GM23338 (cell line): ENCODE measurements at places on chromosomes 16 and 17.
A peak's percentile ranks its signal among the peaks of the same experiment; 100 is the strongest.

GRCh38 chr16:50408001-50408561 is 39.3 kb upstream of the BRD7 start:
- no peak for DNase-seq
- H3K4me3 ChIP-seq, result no peak overlapping the region
- H3K36me3 ChIP-seq, result no peaks in the 10 kb centered on the region
- no peak overlapping the region for H3K27ac ChIP-seq

DNA sequence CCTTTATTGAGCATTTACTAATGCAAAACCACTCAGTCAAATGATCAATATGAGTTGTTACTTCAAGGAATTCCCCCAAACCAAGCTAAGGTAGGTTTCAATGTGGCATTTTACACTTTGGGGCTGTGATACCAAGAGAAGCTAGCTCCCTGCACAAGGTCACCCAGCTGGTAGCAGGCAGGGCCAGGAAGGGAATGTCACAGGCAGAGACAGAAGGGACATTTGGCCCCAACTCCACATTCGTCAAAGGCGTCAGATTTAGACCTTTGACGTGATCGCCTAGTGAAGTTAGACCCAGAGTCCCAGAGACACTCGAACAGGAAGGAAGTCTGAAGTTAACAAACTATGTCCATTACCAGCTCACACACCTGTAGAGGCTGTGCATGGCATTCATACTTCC is 5.5 kb upstream of the SMG1 start:
- no peak overlapping the region for H3K4me3 ChIP-seq
- H3K36me3 ChIP-seq, result no peaks in the 10 kb centered on the region
- H3K4me1 ChIP-seq, result no peaks in the 10 kb centered on the region
- H3K27ac ChIP-seq, result no peak overlapping the region
- no peaks in the 10 kb centered on the region for H3K27me3 ChIP-seq

DNA sequence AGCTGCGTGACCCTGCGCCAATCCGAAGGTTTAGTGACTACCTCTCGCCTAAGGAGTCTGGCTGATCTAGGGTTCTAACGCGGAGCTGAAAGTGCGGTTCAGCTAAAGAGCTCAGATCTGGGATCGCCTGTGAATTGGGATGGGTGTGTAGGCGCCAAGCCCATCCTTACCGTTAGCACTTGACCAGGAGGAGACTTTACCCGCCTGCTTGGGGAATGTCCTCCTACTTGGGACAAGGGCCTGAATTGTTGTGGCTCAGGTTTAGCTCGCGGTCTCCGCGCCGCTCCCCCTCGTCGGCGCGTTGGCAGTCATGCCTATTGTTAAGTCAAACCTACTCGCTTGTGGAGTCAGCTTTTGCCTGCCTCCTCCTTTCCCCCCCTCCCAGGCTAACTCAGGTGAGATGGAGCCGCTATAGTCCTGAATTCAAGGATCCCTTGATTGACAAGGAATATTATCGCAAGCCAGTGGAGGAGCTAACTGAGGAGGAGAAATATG is 480 bp downstream of the MRPS7 start:
- H3K4me3 ChIP-seq, result peak overlapping the region; percentile 98
- DNase-seq, result peak; percentile 59
- peaks cover 9% of the 10 kb centered on the region for H3K4me1 ChIP-seq
- peak overlapping the region; percentile 98 for H3K27ac ChIP-seq

- no peak overlapping the region for H3K4me3 ChIP-seq
- no peak for DNase-seq
- H3K4me1 ChIP-seq, result peaks cover 26% of the 10 kb centered on the region
- peak overlapping the region; percentile 58; the same call in 1 of the 2 replicates for H3K27ac ChIP-seq
Observed at GRCh38 chr17:62059414-62059813, 5.7 kb downstream of the MED13 start.

DNA sequence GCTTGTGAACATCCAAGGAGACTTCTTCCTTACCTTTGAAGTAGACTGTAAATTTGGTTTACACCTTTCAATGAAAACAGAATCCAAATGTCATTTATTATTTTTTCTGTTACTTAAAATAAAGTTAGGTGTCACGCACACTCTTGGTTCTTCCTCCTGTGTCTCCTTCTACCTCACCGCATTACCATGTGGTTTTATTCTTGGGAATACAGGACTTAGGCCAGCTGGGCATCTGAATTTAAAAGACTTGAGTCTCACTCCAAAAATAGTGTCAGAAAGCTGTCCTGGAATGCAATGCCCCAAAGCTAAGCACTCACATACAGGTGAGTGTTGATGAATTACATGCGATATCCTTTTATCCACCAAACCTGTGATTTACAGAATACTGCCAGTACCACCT is 66.4 kb downstream of the MAF start:
- no peaks in the 10 kb centered on the region for H3K27me3 ChIP-seq
- no peak overlapping the region for H3K27ac ChIP-seq
- DNase-seq, result no peak
- no peak overlapping the region for H3K4me3 ChIP-seq

GRCh38 chr16:1823821-1824220 is 2.8 kb downstream of the HAGH start:
- H3K4me3 ChIP-seq, result no peak overlapping the region
- peaks cover 12% of the 10 kb centered on the region for H3K4me1 ChIP-seq
- no peaks in the 10 kb centered on the region for H3K36me3 ChIP-seq
- H3K27ac ChIP-seq, result no peak overlapping the region
- no peaks in the 10 kb centered on the region for H3K27me3 ChIP-seq

DNA sequence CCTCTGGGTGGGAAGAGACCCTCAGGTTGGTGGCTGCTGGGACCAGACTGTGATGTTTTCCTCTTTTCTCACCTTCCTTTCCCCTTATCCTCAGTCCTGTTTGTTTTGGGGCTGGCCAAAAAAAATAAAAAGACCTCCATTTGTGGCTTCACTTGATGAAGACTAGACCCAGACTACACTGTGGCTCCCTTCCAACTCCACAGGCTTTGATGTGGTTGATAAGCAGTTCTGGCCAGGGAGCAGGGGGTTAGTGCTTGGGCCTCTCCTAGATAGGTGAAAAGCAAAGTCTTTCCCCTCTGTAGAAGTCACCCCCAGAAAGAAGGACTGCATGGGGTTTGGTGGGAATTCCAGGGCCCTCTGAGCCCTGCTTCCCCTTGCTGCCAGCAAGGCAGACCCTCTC is 11.2 kb upstream of the ADAM11 start:
- H3K4me1 ChIP-seq, result no peaks in the 10 kb centered on the region; the same call in 1 of the 2 replicates
- H3K27ac ChIP-seq, result no peak overlapping the region
- H3K4me3 ChIP-seq, result no peak overlapping the region
- DNase-seq, result no peak
- H3K36me3 ChIP-seq, result no peaks in the 10 kb centered on the region
- no peaks in the 10 kb centered on the region for H3K27me3 ChIP-seq

DNA sequence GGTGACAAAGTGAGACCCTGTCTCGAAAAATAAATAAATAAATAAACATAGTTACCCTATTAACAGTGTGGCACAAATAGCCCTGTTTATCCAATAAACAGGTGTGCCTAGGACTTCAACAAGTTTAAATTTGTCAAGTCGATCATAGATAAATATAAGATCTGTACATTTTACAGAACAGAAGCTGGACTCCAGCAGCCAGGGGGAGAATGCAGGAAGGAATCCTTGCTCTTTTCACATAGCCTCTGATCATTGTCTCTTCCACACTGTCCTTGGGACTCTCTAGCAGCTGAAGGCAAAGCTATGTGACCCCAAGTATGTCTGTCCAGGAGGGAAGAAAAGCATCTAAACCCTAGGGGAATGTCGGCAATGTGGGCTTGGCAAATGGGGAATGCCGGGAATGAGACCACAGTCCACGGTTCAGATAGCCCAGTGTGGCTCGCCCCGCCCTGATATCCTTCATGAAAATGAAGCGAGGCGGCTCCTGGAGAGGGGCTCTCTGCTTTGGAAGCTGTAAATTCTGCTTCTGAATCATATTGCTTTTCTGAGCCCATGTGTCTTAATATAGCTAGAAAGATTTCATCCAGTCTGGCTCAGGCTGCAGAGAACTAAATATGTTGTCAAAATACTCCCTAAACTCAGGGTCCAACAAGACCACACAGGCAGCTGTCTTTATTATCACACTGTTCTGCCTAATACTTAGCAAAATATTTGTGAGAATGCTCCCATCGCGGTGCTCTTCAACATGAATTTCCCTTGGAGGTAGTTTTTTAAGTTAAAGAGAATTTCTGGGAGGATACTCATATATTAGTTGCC is 24.9 kb upstream of the GRB2 start:
- DNase-seq, result peak; percentile 87
- peak overlapping the region; percentile 72 for H3K27ac ChIP-seq
- H3K27me3 ChIP-seq, result no peaks in the 10 kb centered on the region
- H3K4me3 ChIP-seq, result no peak overlapping the region

- no peak for DNase-seq
- H3K36me3 ChIP-seq, result peaks cover 4% of the 10 kb centered on the region; the same call in 1 of the 2 replicates
- H3K27me3 ChIP-seq, result no peaks in the 10 kb centered on the region
- H3K27ac ChIP-seq, result no peak overlapping the region
Observed at GRCh38 chr16:70399381-70399780, 39.5 kb downstream of the ST3GAL2 start.

DNA sequence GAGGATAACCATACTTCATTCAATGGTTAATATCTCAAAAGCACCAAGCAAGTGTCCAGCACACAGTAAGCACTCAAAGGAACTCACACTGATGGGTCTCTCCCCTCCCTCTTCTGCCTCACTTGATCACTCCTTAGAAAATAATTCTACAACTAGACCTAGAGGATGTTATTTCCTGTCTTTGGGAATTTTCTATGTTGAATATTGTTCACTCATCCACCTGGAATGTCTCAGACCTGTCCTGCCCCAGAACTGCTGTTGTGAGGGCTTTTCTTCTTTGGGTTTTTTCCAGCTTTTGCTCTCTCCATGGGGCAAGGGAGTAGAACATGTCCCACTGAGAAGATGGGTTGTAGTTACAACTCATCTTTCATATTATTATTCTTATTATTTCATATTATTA is 25.3 kb downstream of the NXPH3 start:
- no peaks in the 10 kb centered on the region for H3K27me3 ChIP-seq
- no peaks in the 10 kb centered on the region for H3K4me1 ChIP-seq
- no peak overlapping the region for H3K27ac ChIP-seq
- DNase-seq, result no peak
- H3K4me3 ChIP-seq, result no peak overlapping the region

GRCh38 chr17:17739388-17740066 is 58.3 kb downstream of the RAI1 start:
- no peaks in the 10 kb centered on the region for H3K36me3 ChIP-seq
- H3K4me3 ChIP-seq, result no peak overlapping the region
- H3K27ac ChIP-seq, result no peak overlapping the region
- 0 out of 2 replicates have a peak, but pooled peaks cover 8% of the 10 kb centered on the region for H3K27me3 ChIP-seq

DNA sequence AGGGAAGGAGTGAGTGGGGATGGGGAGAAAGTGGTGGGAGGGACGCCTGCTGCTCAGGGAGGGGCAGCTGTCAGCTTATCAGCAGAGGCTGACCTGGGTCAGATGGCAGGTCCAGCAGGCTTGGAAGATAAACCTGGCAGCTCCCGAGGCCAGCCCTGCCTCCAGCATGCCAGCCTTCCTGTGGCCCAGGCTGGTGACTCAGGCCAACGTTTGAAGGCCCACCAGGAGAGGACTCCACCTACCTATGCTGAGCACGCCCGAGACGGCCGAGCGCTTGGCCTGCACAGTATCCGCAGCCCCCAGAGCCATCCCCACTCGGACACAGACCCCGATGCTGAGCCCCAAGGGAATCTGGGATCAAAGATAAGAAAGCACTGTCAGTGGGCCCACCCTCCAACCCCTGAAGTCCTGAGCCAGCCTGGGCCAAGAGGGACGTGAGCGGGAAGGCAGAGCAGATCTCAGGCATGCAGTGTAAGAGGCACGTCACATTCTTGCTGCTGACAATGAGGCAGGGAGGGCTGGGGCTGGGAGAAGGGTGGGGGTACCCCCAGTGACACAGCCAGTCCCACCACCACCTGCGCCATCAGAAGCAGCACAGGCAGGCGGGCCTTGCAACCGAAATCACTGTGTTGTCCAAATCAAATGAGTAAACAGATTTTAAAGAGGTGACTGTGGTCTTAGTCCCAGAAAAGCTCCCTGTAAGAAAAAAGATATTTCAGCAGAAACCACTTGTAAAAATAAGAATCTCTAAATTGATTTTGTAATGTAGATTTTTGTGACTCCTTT is 12.4 kb downstream of the SLC47A2 start:
- H3K36me3 ChIP-seq, result no peaks in the 10 kb centered on the region
- H3K27ac ChIP-seq, result no peak overlapping the region
- DNase-seq, result peak; percentile 42
- no peaks in the 10 kb centered on the region for H3K27me3 ChIP-seq
- no peak overlapping the region for H3K4me3 ChIP-seq

DNA sequence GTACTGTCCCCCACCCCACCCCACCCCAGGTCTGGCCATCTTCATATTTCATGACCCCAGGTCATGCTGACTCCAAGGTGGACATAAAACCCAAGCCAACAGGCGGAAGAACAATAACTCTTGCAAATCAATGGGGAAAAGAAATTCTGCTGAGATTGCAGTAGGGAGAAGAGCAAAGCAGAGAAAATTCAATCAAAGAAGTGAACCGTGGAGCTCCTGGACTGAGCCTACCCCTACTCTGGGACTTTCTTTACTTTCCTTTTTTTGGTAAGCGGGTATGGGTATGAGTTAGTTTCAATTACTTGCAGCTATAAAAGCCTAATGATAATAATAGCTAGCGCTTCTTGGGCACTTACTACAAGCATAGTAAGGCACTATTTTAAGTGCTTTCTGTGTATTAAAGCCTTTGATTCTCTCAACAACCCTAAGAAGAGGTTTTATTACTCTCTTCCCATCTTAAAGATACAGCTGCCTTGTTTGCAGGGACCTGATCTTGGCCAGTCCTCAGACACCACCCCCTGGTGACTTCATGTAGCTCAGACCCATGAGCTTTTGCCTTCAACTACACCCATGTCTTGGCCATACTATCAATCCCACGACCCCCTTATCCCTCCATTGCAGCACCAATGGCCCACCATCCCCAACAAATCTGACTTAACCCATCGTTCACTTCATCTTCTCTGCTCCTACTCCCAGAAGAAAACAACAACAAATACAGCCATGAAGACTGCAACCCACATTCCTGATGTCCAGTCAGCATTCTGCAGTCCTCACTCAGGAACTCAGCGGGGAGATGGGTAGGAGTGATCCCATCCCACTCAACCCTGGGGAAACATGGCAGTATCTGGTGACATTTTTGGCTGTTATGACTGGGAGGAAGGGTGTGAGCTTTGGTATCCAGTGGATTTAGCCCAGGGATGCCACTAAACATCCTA is 4.4 kb downstream of the GGA2 start:
- DNase-seq, result no peak
- no peaks in the 10 kb centered on the region for H3K27me3 ChIP-seq
- H3K27ac ChIP-seq, result 0 out of 2 replicates have a peak overlapping the region, but pooled peaks have one; percentile 19
- H3K4me1 ChIP-seq, result peaks cover 43% of the 10 kb centered on the region
- no peaks in the 10 kb centered on the region for H3K36me3 ChIP-seq

GRCh38 chr17:43891851-43892646 is 15.3 kb downstream of the MPP2 start:
- no peaks in the 10 kb centered on the region for H3K36me3 ChIP-seq
- peak; percentile 53 for DNase-seq
- H3K27me3 ChIP-seq, result no peaks in the 10 kb centered on the region
- peaks cover 28% of the 10 kb centered on the region for H3K4me1 ChIP-seq
- H3K27ac ChIP-seq, result peak overlapping the region; percentile 80
- H3K4me3 ChIP-seq, result peak overlapping the region; percentile 30
